ENCODE measurements at places on chromosomes 2 and 18.

- no peak for DNase-seq
Measured at GRCh38 chr18:60448487-60449267, 76.1 kb upstream of the MC4R start.

GRCh38 chr2:40721595-40721994, 269.7 kb upstream of the SLC8A1 start:
- DNase-seq = no peak

- no peak for DNase-seq
Measured at GRCh38 chr2:238521870-238522269, 95.1 kb downstream of the ASB1 start.

- DNase-seq = no peak
Measured at GRCh38 chr18:51867767-51868166, 472.2 kb upstream of the DCC start.

DNA sequence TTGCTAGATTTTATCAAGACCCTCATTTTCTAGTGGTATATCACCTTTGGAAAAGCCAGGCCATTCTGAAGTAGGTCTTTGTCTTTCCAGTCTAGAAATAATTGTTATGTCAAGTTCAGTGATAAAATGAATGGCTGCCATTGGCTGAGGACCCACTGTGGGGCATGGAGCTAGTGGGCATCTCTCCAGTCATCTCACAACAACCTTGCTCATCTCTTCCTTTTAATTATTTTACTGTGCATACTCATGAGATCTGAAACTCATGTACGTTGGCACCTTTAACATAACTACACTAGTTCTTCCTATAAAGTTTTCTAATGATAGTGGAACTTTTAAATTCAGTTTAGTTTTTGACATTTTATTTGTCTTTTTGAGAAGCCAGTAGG, 240.9 kb downstream of the SLC8A1 start:
- DNase-seq = no peak

DNA sequence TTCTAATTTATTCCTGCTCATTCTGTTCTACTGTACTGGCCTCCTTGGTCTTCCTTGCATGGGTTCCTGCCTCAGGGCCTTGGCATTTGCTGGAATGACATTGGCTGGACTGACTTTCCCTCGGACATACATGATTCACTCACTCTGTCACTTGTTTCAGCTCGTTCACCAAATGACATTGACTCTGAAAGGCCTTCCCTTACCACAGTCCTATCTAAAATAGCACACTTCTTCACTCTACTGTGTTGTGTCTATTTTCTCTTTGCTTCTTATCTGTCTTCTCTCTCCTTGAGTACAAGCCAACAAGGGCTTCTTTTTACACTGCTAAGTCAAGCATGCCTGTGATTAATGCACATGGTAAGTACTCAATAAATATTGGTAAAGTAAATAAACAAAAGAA, 65.6 kb downstream of the SCG2 start:
- DNase-seq = no peak

DNA sequence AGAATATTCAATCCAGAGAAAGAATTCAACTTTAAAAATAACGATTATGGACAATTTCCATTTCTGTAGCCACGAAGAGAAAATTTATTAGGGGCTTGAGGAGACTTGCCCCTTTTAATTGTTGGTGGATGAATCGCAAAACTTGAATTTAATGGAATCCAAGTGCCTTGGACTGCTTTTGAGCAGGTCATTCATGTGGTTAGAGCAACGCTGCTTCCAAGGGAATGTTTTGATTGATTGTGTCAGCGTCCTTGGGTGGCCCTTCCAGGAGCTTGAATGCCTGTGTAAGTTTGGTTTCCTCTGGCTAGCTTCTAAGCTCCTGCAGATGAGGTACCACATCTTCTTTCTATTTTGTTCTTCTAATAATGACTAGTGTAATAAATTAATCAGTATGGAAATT, 213.4 kb downstream of the LTBP1 start:
- DNase-seq = no peak

GRCh38 chr2:54687595-54688152, 35.8 kb upstream of the EML6 start:
- no peak for DNase-seq

DNA sequence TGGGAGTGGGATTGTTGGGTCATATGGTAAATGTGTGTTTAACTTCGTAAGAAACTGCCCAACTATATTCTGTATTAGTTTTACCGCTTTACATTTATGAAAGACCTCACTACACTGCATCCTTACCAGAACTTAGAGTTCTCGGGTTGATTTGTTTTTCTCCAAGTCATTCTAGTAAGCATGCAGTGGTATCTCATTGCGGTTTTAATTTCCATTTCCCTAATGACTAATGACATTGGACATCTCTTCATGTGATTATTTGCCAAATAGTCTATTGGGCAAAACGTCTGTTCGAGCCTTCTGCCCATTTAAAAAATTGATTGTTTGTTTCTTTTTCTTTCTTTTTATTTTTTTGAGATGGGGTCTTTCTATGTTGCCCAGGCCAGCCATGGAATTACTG, 6.8 kb downstream of the FBLN7 start:
- DNase-seq = no peak

- DNase-seq = peak; percentile 27
Measured at GRCh38 chr2:178891265-178891958, 84.2 kb upstream of the TTN start.

DNA sequence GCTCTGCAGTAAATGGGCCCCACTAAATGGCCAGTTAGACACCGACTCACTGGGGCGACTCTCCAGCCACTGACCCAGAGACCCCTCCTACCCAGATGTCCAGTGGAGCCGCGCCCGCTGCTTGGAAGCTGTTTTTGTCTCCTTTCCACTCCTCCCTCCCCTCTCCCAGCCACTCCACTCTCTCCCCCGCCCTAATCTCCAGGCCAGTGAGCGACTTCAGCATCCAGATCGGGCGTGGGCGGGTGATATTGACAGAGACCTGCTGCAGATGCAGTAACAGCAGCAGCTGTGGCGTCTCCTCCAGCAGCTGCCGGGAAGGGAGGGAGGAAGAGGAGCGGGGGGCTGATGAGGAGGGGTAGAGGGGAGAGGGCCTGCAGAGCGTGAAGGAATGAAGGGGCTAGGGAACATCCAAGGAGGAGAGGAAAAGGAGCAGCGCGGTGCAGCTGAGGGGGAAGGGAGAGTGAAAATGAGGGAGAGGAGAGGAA, at the start of gene SCN7A:
Gene SCN7A (minus strand): TSS at position 110 of the 485 bp plus-strand sequence. CDS start 16,553 bp downstream, outside the sequence.
- no peak for DNase-seq

GRCh38 chr2:74008761-74009395, 24.2 kb downstream of the TET3 start:
- no peak for DNase-seq

GRCh38 chr2:149871091-149871885, 283.7 kb upstream of the MMADHC start:
- no peak for DNase-seq

GRCh38 chr2:113351375-113352355, 72.9 kb upstream of the PAX8 start:
- DNase-seq = no peak

DNA sequence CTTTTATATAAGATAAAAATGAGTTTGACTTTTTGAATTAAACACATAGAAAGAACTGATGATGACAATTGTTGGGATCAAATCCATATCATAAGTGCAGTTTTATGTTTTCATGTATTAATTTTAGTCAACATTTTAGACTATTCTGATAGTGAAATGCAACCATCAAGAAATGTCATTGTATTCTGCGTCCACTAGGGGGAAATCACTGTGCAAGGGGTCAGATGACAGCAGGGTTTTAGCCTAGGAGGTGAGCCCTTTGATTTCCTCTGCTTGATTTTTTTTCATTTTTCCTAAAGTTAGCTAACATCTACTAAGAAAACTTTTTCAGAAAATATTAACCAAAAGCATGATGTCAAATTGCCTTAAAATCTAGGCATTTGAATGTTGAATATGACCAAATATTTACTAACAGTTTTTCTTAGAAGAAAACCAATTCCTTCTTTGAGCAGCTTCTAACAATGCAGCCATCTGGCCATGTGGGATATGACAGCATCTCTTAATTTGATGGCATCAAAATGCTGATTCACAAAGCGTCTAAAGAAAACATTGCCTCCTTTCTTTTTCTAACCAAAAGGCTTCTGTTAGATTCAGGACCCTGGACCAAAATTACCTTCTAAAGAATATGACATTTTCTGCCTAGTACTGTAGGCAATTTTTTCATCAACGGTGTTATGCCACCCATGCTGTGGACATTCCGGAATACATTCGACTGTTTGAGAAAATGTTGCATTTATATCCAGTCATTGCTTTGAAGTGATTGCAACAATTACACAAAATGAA, 141.5 kb downstream of the SPHKAP start:
- DNase-seq = no peak

- no peak for DNase-seq
Measured at GRCh38 chr2:162074632-162074895, 549 bp upstream of the DPP4 start.

- DNase-seq = no peak
Measured at GRCh38 chr2:137670111-137670510, 294.2 kb upstream of the HNMT start.

GRCh38 chr2:32910883-32911598, 35.7 kb upstream of the LTBP1 start:
- no peak for DNase-seq

GRCh38 chr2:216205486-216205885, 96.3 kb downstream of the XRCC5 start:
- no peak for DNase-seq

GRCh38 chr18:13441736-13442135, 223.2 kb downstream of the LDLRAD4 start:
- no peak for DNase-seq

- DNase-seq = no peak
Measured at GRCh38 chr2:163466331-163467250, 269.2 kb downstream of the FIGN start.

DNA sequence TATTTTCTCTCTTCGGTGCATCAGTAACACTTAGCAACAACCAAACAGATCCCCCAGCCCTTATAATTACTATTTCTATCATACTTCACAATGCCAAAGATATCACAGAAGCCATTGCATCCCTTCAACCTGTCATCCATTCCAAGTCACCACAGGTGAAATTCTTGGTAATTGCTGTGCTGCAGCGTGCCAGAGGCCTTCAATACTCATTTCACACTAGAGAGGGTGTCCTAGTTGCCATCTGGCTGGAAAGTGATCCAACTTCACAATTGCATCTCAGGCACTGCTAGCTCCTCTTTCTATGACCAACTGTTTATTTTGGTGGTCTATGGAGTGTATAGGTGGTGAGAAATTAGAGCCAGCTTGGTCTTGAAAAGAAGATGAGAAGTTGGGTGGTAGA, 131.2 kb downstream of the NUP35 start:
- DNase-seq = no peak

GRCh38 chr2:235112365-235112764, 160.5 kb downstream of the SH3BP4 start:
- no peak for DNase-seq

DNA sequence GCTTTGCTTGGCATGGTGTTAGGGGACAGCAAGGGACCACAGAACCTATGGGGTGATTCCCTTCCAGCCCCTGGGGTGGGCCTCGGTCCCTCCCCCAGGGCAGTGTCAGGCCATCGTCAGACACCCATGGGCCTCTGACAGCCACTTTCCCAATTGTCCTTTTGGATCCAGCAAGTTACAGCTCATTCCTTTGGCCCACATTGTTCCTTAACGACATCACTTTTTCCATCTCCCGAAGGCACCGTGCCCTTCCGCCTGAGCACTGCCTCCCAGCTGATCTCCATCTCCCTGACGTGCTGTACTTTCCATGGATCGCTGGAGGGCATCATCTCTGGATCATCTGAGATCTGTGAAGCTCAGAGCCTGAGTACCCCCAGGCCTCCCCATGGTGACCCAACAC, 10.4 kb upstream of the KCNK3 start:
- DNase-seq = no peak

DNA sequence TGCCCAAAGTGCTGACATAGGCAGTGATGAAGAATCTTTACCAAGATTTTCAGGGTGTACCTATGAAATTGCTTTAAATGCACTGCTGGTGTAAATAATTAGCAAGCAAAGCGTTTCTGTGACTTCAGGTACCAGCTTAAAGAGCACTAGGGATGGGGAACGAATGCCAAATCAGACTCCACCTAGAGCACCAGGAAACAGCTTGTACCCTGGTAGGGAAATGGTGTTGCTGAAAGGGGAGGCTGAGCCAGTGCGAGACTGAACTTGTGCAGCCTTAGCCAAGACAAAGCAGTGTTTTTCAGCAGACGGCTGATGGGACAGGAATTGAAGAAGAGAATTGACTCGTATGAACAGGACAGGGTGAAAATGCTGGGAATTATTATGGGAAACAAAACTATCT, 65.6 kb downstream of the TWSG1 start:
- DNase-seq = no peak

DNA sequence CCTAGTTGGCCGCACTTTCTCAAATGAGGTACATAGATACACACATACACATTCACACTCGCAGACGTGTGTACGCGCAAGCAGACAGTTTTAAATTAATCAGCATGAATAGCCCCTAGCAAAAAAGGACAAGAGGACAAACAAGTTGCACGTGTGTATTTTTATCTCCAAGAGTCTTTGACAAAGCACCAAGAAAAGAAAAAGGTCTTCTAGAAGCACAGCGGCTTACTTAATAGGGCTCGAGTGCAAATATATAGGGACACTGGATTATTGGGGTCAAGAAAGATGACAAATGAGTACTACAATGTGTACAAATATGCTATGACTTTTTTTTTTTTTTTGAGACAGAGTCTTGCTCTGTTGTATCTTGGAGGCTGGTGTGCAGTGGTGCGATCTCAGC, 1.7 kb upstream of the BCL2 start:
- no peak for DNase-seq

GRCh38 chr2:45315861-45316260, 295.2 kb downstream of the SRBD1 start:
- DNase-seq = no peak

DNA sequence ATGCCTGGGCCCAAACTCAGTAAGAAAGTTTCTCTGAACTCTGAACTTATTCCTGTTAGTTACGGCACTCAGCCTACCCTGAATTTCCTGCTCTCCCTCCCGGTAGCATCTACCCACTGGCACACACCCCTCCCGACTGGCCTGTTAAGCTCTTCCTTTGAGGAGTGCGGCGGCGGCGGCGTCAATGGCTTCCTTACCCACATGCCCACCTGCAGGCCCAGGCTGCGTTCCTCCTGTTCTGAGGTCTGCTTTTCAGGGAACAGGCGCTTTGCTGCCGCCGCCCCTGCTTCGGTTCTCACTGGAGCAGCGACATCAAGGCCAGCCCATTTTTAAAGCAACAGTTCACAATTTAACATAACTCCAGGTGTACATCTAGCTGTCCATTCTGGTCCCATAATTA, 432.4 kb downstream of the DCDC2C start:
- no peak for DNase-seq

GRCh38 chr2:58046335-58046584, 346 bp upstream of the VRK2 start:
- no peak for DNase-seq

GRCh38 chr2:237143118-237143517, 57.4 kb downstream of the COPS8 start:
- DNase-seq = no peak

Data from hematopoietic multipotent progenitor cell treated with erythropoietin and hydrocortisone succinate and interleukin-3 and kit ligand, for 15 days (in vitro differentiated cells).